ENCODE measurements at places on chromosomes 7 and 10.

- no peak for DNase-seq
These were observed 196.9 kb upstream of the RHOBTB1 start for GRCh38 chr10:61140765-61141392.

- no peak for DNase-seq
These were observed 11.9 kb downstream of the CYTH3 start for GRCh38 chr7:6260291-6261187.

GRCh38 chr10:24231200-24231599 lies 22.3 kb downstream of the KIAA1217 start:
- no peak for DNase-seq

DNA sequence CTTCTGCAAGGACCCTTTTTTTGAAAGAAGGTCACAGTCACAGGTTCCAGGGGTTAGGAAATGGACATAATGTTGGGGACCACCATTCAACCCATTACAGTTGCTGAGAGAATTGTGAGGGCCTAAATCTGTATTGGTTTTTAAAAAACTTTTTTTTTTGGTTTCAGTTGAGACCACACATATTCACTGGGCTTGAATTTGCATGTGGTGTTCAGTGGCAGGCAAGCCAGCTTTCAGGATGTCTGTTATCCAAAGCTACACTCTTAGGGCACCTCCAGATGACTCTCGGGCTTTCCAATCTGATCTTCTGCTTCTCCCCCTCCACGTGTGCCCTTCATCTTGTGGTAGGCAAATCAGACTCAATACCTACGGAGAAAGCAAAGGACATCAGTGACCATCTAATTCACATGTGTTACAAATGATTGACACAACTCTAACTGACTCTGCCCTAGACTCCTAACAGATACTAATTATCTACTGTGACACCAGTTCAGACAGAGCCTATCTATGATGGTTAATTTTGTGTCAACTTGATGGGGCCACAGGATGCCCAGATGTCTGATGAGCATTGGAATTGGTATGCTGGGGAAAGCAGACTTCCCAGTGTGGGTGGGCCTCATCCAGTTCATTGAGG lies 93.3 kb upstream of the ELMO1 start:
- no peak for DNase-seq

- DNase-seq: no peak
These were observed 26.5 kb upstream of the TMEM248 start for GRCh38 chr7:66894463-66895080.

DNA sequence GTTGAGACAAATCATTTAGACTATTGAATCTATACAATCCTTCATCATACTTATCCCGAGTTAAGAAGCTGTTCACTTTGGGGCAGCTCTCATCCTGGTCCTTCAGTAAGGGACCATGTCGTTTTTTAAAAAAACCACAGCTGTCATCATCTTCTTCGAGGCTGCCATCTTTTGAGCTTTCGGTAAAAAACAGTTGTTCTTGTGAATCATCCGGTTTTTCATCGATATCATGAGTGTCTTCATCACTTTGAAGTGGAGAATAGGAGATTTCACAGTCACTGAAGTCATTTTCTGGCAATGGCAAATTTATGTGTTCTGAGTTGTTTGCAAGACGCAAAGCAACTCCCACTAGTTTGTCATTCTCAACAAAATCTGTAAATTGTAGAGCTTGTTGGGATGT lies 3.9 kb downstream of the DCLRE1A start:
- DNase-seq: no peak

- DNase-seq: no peak
These were observed 34.5 kb downstream of the FRMD4A start for GRCh38 chr10:14296065-14296709.

GRCh38 chr10:29795850-29796249 lies 161.1 kb upstream of the SVIL start:
- DNase-seq: no peak

DNA sequence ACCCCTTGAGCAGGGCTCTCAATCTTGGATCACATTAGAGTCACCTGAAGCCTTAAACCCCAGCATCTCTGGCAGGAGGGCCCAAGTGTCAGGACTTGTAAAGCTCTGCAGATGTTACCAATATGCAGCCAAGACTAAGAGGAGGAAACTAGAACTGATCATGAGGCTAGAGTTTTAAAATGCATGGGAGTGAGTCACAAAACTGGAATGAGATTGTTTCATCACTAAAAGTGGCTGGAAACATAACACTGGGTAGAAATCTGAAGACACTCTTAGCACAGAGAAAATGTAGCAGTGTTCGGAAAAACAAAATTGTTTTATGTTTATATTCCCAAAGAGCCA lies 63.3 kb upstream of the GHITM start:
- no peak for DNase-seq

DNA sequence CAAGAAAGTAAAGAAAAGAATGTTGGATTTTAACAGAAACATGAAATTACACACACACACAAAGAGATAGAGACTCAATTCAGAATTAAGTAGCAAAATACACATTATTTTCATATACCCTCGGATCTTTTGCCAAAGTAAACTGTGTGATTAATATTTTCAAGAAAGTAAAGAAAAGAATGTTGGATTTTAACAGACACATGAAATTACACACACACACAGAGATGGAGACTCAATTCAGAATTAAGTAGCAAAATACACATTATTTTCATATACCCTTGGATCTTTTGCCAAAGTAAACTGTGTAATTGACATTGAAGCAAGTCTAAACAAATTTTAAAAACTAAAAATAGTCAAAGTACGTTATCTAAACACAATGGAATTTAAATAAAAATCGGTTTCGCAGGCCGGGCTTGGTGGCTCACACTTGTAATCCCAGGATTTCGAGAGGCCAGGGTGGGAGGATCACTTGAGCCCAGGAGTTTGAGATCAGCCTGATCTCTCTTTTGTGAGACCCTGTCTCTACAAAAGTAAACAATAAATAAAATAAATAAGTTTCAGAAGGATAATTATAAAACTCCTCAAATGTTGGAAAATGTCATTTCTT lies 337.3 kb upstream of the MAGI2 start:
- no peak for DNase-seq

DNA sequence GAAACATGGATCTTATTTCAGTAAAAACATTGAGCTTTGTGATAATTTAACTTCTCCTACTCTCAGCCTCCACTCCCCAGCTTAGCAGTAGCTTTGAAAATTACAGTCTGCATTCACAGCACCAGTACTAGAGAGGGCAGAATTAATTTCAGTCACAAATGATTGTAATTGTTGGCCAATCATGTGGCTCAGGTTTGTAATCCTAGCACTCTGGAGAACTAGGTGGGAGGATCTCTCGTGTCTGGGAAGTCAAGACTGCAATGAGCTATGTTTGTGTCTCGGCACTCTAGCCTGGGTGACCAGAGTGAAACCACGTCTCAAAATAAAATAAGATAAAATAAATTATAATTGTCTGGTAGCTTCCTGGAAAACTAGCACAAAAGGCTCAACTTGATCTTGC lies 620.9 kb downstream of the TNS3 start:
- DNase-seq: no peak

GRCh38 chr10:17209881-17210280 lies 8.4 kb upstream of the TRDMT1 start:
- DNase-seq: no peak

- no peak for DNase-seq
These were observed 52.1 kb downstream of the CFAP46 start for GRCh38 chr10:132890301-132890700.

GRCh38 chr7:141949021-141949420 lies 2.2 kb upstream of the CLEC5A start:
- no peak for DNase-seq

Measured in esophagus squamous epithelium (tissue), 5 donors.